ENCODE measurements at places on chromosomes 5 and 9.

GRCh38 chr9:6733831-6734230 is 23.9 kb upstream of the KDM4C start:
- DNase-seq = no peak

DNA sequence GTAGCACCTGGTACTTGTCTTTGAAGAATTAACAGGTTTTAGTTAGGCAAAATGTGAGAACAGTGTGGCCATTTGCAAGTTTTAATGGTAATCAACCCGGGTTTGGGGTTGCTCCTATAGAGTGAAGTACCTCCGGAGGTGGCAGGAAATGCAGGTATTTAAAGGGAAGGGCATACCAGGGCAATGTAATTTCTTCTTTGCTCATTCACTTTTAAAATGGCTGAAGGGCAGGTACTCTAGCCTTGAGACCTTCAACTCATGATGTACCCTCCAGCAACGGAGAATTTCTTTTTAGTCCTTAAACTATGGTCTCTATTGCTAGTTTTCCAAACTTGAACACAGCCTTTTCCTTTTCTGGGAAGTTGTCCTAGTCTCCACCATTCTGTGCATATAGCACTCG is 1.3 kb upstream of the HSPA4 start:
- DNase-seq = no peak

- DNase-seq = no peak
Measured at GRCh38 chr9:105223544-105224140, 20.8 kb upstream of the SLC44A1 start.

DNA sequence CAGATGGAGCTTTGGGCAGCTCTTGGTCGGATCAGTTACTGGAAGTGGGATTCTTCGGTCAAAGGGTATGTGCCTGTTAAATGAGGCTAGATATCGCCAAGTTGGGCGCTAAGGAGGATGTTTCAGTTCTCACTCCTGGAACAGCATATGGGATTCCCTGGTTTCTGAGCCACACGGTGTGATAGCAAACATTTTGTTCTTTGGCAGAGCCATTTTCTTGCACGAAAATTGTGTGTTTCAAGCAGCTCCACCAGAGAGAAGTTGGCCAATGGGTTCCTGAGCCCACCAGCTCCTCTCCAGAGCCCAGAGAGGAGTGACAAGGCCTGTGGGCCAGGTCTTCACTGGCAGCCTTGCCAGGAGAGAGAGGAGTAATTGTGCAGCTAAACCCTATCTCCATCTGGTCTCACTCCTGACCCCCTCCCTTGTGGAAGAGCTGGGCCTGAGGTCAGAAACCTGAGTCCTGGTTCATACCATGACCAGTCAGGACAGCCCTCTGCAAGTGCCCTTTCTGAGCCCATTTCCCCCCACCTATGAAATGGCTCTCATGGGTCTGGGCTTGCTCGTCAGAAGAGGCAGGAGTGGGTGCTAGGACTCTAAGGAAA is 10.7 kb upstream of the SLC6A7 start:
- no peak for DNase-seq
